Lung microvascular endothelial cell (primary cell): ENCODE measurements at places on chromosomes 5 and 9. TPM values are rescaled to one million over a fixed set of nuclear protein-coding genes. Genes with fewer than 3 reads are reported as not detected.

Gene SLC27A6
- under 0.01 TPM in 1 of 2 replicates, not detected in the other for total RNA-seq

Gene KIF20A
- 8.1 and 28.1 TPM in 2 replicates for total RNA-seq

Gene PNPLA7
- 0.44 and 0.79 TPM in 2 replicates for total RNA-seq

Gene PCDHA1
- total RNA-seq: under 0.01 TPM in 1 of 2 replicates, not detected in the other

Gene FBXL7
- 10.0 and 14.1 TPM in 2 replicates for total RNA-seq

Gene SLC6A19
- total RNA-seq: not detected in 2 replicates
